ENCODE measurements at places on chromosomes 6 and 20. TPM values are rescaled to one million over a fixed set of nuclear protein-coding genes. Genes with fewer than 3 reads are reported as not detected.

- H3K4me3 ChIP-seq: no peak overlapping the region
- H3K27me3 ChIP-seq: no peaks in the 10 kb centered on the region
- no peak overlapping the region for H3K27ac ChIP-seq
- DNase-seq: no peak
These were observed 507.4 kb downstream of the BMP2 start for GRCh38 chr20:7274870-7275269.

DNA sequence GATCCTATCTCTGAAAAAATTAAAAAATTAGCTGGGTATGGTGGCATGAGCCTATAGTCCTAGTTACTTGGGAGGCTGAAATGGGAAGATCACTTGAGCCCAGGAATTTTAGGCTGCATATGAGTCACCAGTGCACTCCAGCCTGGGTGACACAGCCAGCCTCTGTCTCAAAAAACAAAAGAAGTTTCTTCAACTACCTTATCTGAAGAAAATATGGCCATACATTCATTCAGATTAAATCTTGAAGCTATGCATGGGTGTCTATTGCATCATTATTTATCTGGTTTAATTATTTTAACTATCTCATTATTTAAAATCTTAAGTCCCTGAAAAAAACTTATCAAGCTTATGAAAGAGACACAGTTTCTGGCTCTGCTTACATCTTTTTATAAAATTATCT lies 204.1 kb downstream of the SIM1 start:
- DNase-seq: no peak
- peaks cover 6% of the 10 kb centered on the region for H3K27me3 ChIP-seq
- H3K4me3 ChIP-seq: no peak overlapping the region
- no peak overlapping the region for H3K27ac ChIP-seq
- no peaks in the 10 kb centered on the region for H3K36me3 ChIP-seq
- H3K4me1 ChIP-seq: no peaks in the 10 kb centered on the region

GRCh38 chr6:142773324-142773723 lies 171.7 kb downstream of the HIVEP2 start:
- peaks cover 32% of the 10 kb centered on the region for H3K4me1 ChIP-seq
- H3K36me3 ChIP-seq: peaks cover 14% of the 10 kb centered on the region
- no peak for DNase-seq
- H3K27me3 ChIP-seq: no peaks in the 10 kb centered on the region
- peak overlapping the region; percentile 85 for H3K27ac ChIP-seq

DNA sequence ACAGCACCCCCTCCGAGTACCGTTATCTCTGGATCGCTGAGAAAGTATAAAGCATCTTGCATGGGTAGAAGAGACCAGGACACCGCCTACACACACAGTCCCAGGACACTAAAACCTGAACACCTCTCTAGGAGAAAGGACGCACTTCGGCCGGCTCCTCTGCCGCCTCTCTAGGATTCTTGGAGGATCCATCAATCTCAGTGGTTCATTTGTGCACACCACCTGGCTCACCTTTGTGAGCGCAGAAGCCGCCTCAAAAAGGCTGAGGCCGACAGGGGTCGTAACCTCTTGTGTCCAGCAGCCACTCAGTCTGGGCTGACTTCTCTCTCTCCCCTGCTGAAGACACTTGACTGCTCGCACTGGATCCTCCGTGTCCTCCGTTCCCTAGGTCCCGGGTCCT lies 13.5 kb downstream of the ZSCAN23 start:
- no peak for DNase-seq
- H3K4me3 ChIP-seq: no peak overlapping the region
- peaks cover 20% of the 10 kb centered on the region for H3K27me3 ChIP-seq
- H3K36me3 ChIP-seq: peaks cover 2% of the 10 kb centered on the region

GRCh38 chr6:31836474-31837368 lies 9.2 kb downstream of the HSPA1B start:
- no peaks in the 10 kb centered on the region for H3K27me3 ChIP-seq
- H3K4me3 ChIP-seq: peak overlapping the region; percentile 98
- DNase-seq: no peak
- H3K27ac ChIP-seq: peak overlapping the region; percentile 100

DNA sequence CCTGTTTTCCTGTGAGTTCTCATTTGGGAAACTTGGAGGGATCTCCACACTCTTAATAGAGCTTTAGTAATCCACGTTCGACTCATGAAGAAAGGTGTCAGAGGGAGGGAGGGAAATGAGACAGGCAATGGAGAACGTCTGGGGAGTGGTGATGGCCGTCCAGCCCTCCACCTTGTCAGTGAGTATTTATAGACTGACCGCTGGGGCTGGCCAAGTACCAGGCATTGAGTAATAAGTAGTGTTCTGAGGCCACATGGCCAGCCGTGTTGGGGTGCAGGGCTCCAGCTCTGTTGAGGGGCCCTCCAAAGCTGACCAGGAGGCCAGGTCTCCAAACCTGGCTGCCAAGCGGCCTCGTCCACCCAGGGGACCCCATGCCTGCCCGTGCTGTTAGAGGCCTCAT lies 11.3 kb upstream of the DSN1 start:
- peak overlapping the region; percentile 54 for H3K27ac ChIP-seq
- DNase-seq: no peak

DNA sequence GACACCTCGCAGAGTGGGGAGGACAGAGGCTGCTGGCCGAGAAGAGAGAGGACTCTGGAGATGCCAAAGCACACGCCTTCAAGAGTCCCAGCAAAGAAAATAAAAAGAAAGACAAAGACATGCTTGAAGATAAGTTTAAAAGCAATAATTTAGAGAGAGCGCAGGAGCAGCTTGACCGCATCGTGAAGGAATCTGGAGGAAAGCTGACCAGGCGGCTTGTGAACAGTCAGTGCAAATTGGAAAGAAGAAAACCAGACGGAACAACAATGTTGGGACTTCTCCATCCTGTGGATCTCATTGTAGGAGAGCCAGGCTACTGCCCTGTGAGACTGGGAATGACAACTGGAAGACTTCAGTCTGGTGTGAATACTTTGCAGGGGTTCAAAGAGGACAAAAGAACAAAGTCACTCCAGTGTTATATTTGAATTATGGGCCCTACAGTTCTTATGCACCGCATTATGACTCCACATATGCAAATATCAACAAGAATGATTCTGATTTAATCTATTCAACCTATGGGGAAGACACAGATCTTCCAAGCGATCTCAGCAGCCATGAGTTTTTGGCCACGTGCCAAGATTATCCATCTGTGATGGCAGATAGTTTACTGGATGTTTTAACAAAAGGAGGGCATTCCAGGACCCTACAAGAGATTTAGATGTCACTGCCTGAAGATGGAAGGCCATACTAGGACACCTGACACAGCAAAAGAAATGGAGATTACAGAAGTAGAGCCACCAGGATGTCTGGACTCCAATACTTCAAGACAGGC lies 52.2 kb downstream of the REV3L start:
- DNase-seq: no peak
- H3K4me3 ChIP-seq: no peak overlapping the region
- H3K4me1 ChIP-seq: peaks cover 24% of the 10 kb centered on the region

- no peak overlapping the region for H3K4me3 ChIP-seq
- H3K27me3 ChIP-seq: no peaks in the 10 kb centered on the region
- peaks cover 19% of the 10 kb centered on the region for H3K4me1 ChIP-seq
- peak overlapping the region; percentile 1 for H3K27ac ChIP-seq
- peaks cover 3% of the 10 kb centered on the region for H3K36me3 ChIP-seq
These were observed 265.0 kb upstream of the TAB2 start for GRCh38 chr6:149052350-149053106.

- H3K27me3 ChIP-seq: peaks cover 5% of the 10 kb centered on the region
- no peaks in the 10 kb centered on the region for H3K36me3 ChIP-seq
- no peak overlapping the region for H3K27ac ChIP-seq
- H3K4me3 ChIP-seq: no peak overlapping the region
- no peaks in the 10 kb centered on the region for H3K4me1 ChIP-seq
These were observed 55.3 kb upstream of the JAG1 start for GRCh38 chr20:10728873-10729670.

- H3K27ac ChIP-seq: peak within 1 kb of the TSS; percentile 97
- peak within 1 kb of the TSS; percentile 98 for H3K4me3 ChIP-seq
- DNase-seq: peak; percentile 76
- H3K27me3 ChIP-seq: no peaks in the 10 kb centered on the region
These were observed at the start of the genes QRSL1 and RTN4IP1 for GRCh38 chr6:106629103-106629858. QRSL1 (plus strand) TSS chr6:106629578; CDS start chr6:106629682, 104 bp downstream. RTN4IP1 (minus strand) TSS chr6:106629498; CDS start chr6:106629021, 477 bp downstream.

GRCh38 chr20:31705191-31705590 lies 17.5 kb downstream of the BCL2L1 start:
- no peak for DNase-seq
- H3K27me3 ChIP-seq: no peaks in the 10 kb centered on the region
- no peak overlapping the region for H3K27ac ChIP-seq
- H3K36me3 ChIP-seq: peaks cover 16% of the 10 kb centered on the region
- H3K4me3 ChIP-seq: no peak overlapping the region

- peaks cover 2% of the 10 kb centered on the region for H3K4me1 ChIP-seq
- peaks cover 12% of the 10 kb centered on the region for H3K36me3 ChIP-seq
- H3K27me3 ChIP-seq: no peaks in the 10 kb centered on the region
- no peak overlapping the region for H3K4me3 ChIP-seq
These were observed 17.1 kb downstream of the GFRA4 start for GRCh38 chr20:3646067-3646440.

GRCh38 chr6:38320358-38320757 lies 319.4 kb downstream of the BTBD9 start:
- H3K27ac ChIP-seq: no peak overlapping the region
- H3K4me3 ChIP-seq: no peak overlapping the region
- H3K27me3 ChIP-seq: no peaks in the 10 kb centered on the region
- peaks cover 8% of the 10 kb centered on the region for H3K4me1 ChIP-seq
- DNase-seq: no peak
- H3K36me3 ChIP-seq: peaks cover 9% of the 10 kb centered on the region

DNA sequence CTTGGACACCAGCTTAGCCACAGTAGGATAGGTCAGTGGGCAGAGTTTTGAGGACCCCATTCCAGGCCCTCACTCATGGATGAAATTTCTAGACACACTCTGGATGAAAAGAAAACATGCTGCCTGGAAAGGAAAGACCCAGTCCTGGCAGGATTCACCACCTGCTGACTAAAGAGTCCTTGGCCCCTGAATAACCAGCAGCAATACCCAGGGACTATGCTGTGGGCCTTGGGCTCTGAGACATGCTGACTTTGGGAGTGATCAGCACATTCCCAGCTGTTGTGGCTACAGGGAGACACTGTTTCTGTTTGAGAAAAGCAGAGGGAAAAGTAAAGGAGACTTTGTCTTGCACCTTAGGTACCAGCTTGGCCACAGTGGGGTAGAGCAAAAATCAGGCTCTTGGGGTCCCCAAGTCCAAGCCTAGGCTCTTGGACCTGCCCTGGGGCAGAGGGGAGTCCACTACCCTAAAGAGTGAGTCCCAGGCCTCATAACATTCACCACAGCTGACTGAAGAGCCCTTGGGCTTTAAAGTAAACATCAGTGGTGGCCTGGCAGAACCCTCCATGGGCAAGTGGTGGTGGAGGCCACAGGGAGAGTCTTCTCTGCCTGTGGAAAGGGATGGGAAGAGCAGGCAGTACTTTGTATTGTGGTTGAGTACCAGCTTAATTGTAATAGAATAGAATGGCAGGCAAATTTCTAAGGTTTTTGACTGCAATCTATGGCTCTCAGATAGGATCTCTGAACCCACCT lies 516.8 kb downstream of the BCKDHB start:
- H3K4me1 ChIP-seq: no peaks in the 10 kb centered on the region
- H3K4me3 ChIP-seq: no peak overlapping the region
- no peaks in the 10 kb centered on the region for H3K36me3 ChIP-seq
- H3K27ac ChIP-seq: no peak overlapping the region
- no peak for DNase-seq

GRCh38 chr6:35300848-35301247 lies 3.2 kb downstream of the DEF6 start:
- no peak for DNase-seq
- peak overlapping the region; percentile 97 for H3K4me3 ChIP-seq
- peaks cover 13% of the 10 kb centered on the region for H3K36me3 ChIP-seq
- no peaks in the 10 kb centered on the region for H3K27me3 ChIP-seq
- peaks cover 53% of the 10 kb centered on the region for H3K4me1 ChIP-seq

DNA sequence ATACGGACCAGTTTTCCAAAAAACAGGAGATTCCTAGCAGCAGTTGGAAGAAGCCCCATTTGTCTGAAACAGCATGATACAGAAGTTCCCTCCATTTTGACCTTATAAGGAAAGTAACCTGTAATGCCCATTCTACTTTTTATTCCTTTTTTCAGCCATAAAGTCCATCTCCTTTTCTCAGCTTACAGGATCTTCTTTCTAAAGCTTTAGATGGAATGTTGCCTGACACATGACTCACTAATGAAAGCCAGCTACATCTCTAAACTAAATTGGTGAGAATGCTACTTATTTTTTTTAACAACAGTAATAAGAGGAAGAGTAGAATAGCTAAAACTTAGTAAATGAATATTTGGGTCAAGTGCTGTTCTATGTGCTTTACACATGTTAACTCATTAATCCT lies 234.1 kb downstream of the CDH26 start:
- DNase-seq: no peak
- no peak overlapping the region for H3K4me3 ChIP-seq
- no peak overlapping the region for H3K27ac ChIP-seq
- H3K36me3 ChIP-seq: peaks cover 4% of the 10 kb centered on the region
- H3K27me3 ChIP-seq: no peaks in the 10 kb centered on the region

GRCh38 chr6:156114541-156114940 lies 658.9 kb upstream of the NOX3 start:
- no peak overlapping the region for H3K4me3 ChIP-seq
- H3K4me1 ChIP-seq: no peaks in the 10 kb centered on the region
- peaks cover 3% of the 10 kb centered on the region for H3K36me3 ChIP-seq
- DNase-seq: no peak

DNA sequence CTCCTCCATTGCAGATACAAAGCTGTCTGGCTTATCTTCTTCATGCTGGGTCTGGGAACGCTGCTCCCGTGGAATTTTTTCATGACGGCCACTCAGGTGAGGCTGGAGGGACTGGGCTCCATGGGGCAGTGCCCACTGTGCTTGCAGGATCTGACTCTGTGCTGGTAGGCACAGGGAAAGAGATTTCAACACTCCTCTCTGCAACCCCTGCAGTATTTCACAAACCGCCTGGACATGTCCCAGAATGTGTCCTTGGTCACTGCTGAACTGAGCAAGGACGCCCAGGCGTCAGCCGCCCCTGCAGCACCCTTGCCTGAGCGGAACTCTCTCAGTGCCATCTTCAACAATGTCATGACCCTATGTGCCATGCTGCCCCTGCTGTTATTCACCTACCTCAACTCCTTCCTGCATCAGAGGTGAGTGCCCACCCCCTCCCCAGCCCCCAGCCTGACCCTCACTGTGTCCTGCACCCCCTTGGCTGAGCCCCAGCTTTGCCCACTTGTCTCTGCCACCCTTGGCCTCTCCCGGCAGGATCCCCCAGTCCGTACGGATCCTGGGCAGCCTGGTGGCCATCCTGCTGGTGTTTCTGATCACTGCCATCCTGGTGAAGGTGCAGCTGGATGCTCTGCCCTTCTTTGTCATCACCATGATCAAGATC lies 6.1 kb downstream of the SLC29A1 start:
- H3K36me3 ChIP-seq: no peaks in the 10 kb centered on the region
- peaks cover 6% of the 10 kb centered on the region for H3K4me1 ChIP-seq
- no peak overlapping the region for H3K4me3 ChIP-seq
- no peak overlapping the region for H3K27ac ChIP-seq

- no peak for DNase-seq
- peaks cover 33% of the 10 kb centered on the region for H3K27me3 ChIP-seq
- no peak overlapping the region for H3K27ac ChIP-seq
- peaks cover 5% of the 10 kb centered on the region for H3K36me3 ChIP-seq
- H3K4me3 ChIP-seq: no peak overlapping the region
- no peaks in the 10 kb centered on the region for H3K4me1 ChIP-seq
These were observed 153.0 kb upstream of the UST start for GRCh38 chr6:148593813-148594170.

The CNPY3 gene
- 45.7 TPM for total RNA-seq

The TNNC2 gene
- 5.5 TPM for total RNA-seq

The SUMO4 gene
- 11.4 TPM for total RNA-seq

The IL17A gene
- 0.68 TPM for total RNA-seq

The MLN gene
- not detected for total RNA-seq

The CDC40 gene
- total RNA-seq: 26.5 TPM

Data from T-helper 17 cell (primary cell).